ENCODE measurements at places on chromosomes 11 and 22.

- no peak for DNase-seq
These were observed 1457.0 kb downstream of the BRD1 start for GRCh38 chr22:48370508-48371325.

DNA sequence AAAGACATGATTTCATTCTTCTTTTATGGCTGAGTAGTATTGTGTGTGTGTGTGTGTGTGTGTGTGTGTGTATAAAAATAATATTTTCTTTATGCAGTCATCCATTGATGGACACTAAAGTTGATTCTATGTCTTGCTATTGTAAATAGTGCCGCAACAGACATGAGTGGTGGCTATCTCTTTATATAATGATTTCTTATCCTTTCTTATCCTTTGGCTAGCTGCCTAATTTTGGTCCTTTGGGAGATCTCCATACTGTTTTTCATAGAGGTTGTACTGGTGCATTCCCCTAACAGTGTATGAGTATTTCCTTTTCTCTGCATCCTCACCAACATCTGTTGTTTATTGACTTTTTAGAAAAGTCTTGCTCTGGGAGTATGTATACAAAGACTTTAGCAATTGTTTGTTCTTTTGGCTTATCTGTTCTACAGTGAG, 107.0 kb downstream of the STIM1 start:
- DNase-seq: no peak

- no peak for DNase-seq
These were observed 12.8 kb upstream of the SCGB1A1 start for GRCh38 chr11:62406034-62406433.

DNA sequence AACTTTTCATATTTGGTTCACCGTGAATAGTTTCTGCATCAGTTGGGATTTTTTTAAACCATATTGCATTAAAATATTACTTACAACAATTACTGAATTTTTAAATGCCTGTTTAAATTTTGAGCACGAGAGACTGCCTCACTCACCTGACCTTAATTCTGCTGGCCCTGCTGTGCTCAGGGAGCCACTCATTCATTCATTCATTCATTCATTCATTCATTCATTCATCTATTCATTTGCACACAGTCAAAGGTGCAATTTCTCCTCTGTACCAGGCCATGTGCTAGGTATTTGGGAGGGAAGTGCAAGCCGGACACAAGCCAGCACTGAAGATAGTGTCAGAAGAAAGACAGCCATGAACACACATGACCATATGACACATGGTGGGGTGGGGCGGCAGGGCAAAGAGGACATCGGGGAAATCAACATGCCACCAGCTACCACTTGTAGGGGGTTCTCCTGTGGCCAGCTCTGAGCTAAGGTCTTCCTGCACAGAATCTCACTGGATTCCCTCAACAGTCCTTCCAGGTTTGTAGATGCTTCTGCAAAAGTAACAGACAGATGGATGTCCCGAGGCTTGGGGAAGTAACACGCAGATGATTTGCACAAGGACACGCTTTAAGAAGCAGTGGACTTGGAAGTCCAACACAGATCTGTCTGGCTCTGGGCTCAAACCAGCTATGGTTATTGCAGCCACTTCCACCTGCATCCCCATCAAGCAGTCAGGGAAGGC, 568 bp upstream of the CSF2RB start:
- DNase-seq: no peak
